ENCODE measurements at places on chromosomes 11 and 22.

DNA sequence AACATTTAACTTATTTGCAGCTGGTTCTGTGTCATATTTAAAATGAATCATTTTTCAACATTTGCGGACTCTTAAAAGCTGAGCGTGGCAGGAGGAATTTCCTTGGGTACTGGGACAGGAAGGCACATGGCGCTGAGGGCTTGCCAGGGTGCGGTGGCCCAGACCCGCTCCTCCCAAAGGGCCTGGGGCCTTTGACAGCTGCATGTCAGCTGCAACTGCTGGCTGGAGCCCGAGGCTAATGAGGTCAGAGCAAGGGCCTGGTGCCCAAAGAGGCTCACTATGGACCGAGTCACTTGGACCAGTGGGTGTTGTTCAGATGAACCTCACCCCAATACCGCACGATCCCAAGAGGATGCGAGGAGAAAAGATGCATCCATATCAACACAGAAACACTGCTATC is 326.9 kb downstream of the CTTN start:
- DNase-seq, result no peak

- DNase-seq, result no peak
Observed at GRCh38 chr11:68978626-68978930, 2.2 kb downstream of the MRGPRD start.

- no peak for DNase-seq
Observed at GRCh38 chr11:101096036-101096704, 33.4 kb downstream of the PGR start.

- no peak for DNase-seq
Observed at GRCh38 chr11:134562196-134562595, 150.2 kb upstream of the B3GAT1 start.

DNA sequence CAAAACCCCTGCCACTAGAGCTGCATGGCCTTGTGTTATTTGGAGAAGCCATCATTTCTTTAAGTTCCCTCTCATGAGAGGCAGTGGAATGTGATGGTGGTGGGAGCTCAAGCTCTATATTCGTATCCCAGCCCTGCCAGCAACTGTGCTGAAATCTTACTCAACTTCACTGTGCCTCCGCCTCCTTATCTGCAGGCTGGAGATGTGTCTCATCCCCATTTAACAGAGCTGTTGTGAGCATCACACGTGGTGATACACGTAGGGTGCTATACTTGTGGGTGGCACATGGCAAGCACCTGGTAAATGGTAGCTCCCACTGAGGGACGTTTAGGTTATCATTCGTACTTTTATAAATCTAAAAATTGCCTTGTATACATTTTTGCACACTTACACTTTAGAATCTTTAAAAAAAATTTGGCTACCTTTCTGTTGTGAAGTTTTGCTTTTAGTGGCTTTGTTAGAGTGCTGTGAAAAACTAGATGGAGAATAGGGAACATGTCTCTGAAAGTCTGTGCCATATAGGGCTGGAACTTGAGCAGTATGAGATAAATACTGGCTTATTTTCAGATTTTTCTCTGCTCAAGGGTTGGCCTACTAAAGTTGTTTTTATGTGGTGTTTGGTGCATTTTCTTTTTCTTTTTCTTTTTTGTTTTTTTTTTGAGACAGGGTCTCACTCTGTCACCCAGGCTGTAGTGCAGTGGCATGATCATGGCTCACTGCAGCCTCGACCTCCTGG is 23.2 kb downstream of the TNRC6B start:
- no peak for DNase-seq

- no peak for DNase-seq
Observed at GRCh38 chr11:34646431-34646830, 25.5 kb downstream of the EHF start.

GRCh38 chr11:72294616-72295395 is 50.8 kb upstream of the PHOX2A start:
- no peak for DNase-seq

DNA sequence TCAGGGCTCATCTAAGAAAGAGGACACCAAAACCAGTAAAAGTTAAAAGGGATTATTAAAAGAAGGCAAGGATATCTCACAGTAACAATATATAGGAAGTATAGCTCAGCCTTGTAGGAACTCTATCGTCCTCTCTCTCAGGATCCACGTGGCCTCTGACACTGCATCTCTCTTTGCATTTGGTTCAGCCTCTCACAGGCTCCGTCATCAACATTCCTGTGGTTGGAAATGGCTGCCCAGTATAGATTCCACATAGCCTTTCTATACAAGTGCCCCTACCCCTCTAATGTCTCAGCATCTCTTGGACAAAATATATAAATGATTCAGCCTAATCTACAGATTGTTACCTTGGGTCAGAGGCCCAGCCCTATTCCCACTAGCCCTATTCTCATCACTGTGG is 101.3 kb upstream of the DBX1 start:
- no peak for DNase-seq

DNA sequence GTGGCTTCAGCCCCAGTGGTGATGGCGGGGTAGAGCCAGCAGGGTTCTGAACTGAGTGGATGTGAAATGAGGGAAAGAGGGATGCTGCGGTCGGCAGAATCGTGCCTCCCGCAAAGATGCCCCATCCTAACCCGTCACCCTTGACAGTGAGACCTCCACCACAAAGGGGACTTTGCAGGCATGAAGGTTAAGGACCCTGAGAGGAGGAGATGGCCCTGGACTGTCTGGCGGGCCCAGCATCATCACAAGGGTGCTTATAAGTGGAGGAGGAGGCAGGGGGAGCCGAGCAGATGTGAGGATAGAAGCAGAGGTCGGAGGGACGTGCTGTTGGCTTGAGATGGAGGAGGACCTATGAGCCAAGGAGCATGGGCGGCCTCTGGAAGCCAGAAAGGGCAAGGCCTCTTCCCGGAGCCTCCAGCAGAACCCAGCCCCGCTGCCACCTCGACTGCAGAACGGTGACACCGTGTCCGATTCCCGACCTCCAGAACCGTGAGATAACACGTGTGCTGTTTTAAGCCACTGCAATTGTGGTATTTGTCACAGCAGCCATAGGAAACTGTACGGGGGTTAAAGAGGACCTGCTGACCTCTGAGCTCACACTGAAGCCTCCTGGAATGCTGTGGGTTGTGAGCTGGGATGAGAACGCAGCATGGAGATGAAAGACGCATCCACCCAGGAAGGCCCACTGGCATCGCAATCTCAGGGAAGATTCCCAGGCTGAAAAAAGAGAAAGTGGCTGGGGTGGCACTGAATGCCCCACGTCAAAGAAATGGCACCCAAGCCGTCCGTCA is 10.9 kb downstream of the LINC01488 start:
- no peak for DNase-seq

- DNase-seq, result no peak
Observed at GRCh38 chr22:23581260-23581650, 1.2 kb upstream of the IGLL1 start.

DNA sequence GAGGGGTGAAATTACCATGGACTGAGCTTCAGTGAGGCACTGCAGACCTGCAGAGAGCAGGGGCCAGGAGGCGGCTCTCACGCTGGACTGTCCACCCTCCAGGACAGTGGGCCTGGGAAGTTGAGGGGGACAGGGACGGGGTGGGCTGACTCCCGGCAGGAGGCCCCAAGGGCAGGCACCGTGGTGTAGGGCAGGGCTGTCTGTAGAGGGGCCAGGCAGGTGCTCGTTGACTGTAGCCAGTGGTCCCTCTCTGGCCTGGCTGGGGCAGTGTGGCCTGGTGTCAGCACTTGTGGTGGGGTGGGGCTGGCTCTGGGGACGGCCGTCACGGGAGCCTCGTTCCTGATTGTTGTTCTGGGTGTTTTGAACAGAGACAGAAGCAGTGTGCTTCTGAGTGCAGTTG is 46.4 kb downstream of the MUC6 start:
- no peak for DNase-seq

GRCh38 chr11:75759832-75760231 is 8.7 kb upstream of the DGAT2 start:
- no peak for DNase-seq

GRCh38 chr11:99320769-99321290 is 300.1 kb downstream of the CNTN5 start:
- no peak for DNase-seq

DNA sequence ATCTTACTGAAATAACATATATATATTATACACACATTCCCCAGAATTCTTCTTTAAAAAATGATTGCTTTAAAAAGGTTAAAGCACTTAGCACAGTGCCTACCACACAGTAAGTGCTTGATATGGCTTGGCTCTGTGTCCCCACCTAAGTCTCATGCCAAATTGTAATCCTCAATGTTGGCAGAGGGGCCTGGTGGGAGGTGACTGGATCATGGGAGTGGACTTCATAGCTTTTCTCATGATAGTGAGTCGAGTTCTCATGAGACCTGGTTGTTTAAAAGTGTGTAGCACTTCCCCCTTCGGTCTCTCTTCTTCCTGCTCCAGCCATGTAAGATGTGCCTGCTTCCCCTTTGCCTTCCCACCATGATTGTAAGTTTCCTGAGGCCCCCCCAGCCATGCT is 6.2 kb downstream of the CRYAB start:
- no peak for DNase-seq

DNA sequence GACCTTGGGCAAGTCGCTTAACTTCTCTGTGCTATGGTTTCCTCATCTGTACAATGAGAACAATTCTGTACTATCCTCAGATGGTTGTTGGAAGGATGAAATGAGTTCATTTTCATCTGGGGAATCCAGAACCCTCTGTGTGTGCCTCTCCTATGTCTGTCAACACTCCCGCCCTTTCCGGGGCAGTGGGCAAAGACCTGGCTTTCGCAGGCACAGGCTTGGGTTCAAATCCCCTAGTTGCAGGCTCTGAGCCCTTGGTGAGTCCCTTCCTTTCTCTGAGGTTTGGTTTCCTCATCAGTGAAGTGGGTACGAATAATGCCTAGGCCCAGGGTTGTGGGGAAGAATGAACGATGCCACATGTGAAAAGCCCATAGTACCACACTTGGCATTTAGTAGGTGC is 6.0 kb downstream of the PNPLA5 start:
- DNase-seq, result no peak

- DNase-seq, result no peak
Observed at GRCh38 chr22:27003297-27003696, 345.9 kb downstream of the MIAT start.

GRCh38 chr11:20308601-20309000 is 54.9 kb upstream of the HTATIP2 start:
- no peak for DNase-seq

GRCh38 chr11:29432719-29433325 is 584.0 kb downstream of the KCNA4 start:
- DNase-seq, result no peak

- DNase-seq, result no peak
Observed at GRCh38 chr22:20648306-20648903, 125.5 kb upstream of the SERPIND1 start.

DNA sequence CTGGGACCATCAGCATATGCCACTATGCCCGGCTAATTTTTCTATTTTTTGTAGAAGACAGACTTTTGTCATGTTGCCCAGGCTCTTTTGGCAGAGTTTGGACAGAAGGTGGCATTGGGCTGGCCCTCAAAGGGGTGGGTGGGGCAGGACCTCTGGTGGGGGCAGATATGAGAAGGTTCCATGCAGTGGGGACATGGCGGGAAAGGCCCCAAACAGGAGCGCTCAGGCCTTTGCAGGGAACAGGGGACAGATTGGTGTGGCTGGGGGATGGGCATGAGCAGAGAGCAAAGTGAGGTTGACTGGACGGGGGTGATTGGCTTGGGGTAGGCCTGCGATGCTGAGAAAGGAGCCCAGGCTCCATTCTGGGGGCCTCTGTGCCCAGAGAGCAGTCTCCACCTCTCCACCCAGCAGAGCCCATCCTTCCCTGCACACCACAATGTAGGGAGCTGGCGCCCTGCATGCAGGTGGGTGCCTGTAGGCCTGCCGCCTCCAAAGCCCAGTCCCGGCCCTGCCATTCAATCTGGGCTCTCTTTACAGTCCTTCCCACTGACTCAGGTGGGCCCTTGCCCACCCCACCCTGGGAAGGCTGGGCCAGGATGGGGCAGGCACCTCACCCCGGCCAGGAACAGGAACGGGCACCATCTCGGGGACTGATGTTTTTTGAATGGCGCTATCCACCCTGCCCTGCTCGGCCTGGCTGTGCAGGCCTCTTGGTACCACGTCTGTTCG is 98.7 kb downstream of the MORC2 start:
- DNase-seq, result no peak

DNA sequence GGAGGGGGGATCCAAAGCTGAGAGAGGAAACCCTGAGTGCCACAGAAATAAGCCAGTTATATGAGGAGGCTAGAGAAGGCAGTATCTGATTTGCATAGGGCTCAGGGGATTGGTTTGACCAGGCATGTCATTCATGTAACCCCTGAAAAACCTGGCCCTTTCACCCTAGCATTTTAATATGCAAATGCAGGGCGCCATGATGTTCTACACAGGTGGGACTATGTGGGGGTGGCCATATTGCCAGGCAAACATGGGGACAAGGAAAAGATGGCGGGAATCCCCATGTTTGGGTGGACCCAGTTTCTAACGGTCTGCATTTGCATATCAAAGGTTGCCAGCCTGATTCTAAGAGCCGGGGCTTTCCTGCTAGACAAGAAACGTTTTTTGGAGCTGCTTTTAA is 27.2 kb downstream of the CSF2RB start:
- DNase-seq, result no peak

- no peak for DNase-seq
Observed at GRCh38 chr11:128830290-128831173, 36.6 kb downstream of the KCNJ1 start.

DNA sequence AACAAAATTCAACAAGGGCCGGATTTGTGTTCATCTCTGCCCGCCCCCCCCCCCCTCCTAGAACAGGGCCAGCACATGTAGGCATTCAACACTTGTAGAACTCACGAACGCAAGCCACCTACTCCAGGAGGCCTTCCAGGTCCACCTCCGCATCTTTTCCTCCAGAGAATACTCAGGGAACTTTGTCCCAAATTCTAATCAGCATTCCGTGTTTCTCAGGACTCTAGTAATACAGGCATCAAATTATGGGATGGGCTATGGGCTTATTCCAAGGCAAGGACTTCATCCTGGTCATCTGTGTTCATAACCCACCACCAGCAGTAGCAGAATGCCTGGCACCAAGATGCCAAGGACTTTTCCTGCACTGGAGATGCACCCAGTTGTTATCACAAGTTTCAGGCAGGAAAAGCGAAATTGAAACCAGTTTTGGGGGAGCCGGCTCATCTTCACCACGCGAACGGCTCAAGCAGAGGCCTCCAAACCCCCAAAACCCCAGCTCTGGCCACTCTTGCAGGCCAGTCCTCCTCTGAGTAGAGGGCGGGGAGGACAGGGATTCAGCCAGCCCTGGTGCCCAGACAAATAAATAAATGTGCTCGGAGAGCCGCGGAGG is 462 bp downstream of the UBE2L6 start:
- no peak for DNase-seq

- DNase-seq, result no peak
Observed at GRCh38 chr22:32144496-32145274, 14.4 kb downstream of the C22orf42 start.

- no peak for DNase-seq
Observed at GRCh38 chr11:76806131-76806530, 23.0 kb downstream of the TSKU start.

Data from stimulated activated CD4-positive, alpha-beta T cell treated with anti-CD3 and anti-CD28 coated beads, TNF-alpha, amount 100 ng/mL, for 4 hours (primary cell).